ENCODE measurements at places on chromosomes 4 and X.

GRCh38 chrX:80765220-80765625 is 44.5 kb downstream of the BRWD3 start:
- DNase-seq: no peak

DNA sequence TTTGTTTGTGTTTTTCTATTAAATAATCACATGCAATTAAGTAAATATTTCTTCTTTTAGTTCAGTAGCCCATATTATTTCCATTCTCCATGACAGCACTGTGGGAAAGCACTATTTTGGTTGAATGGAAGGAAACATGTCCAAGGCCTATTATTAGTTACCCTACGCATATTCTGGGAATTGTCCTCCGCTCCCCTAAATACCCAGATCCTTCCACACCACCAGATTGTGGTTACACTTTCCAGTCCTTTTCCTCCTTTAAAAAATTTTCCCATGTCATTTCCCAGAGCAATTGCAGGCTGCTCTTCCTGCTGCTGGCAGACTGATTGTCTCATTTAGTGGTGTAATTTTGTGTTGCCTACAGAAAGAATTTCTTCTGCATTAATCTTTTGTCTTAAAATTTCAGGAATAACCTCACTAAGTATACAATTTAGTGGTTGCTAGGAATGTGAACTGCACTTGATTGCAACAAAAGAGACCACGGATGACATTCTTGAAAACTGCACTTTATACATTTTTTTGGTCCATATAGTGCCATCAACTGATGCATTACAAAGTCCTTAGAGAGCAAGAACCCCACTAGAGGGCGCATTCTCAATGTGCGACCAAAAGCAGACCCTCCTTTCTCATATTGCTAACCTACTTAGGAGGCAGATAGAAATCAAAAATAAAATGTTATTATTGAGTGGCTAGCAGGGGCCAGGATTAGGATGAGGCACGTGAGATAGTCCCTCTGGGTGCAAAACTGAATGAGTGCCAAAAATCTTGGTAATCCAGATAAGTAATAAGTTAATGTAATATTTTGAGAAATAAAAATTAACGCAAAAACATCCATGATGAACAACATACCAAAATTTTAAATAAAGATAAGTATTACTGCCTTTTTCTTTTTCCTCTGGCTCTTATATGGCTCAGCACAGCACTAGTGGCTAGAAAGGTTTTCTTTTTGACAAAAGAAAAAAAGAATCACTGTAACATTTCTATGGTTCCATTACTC is 98.8 kb upstream of the IQCM start:
- peak; percentile 30 for DNase-seq

DNA sequence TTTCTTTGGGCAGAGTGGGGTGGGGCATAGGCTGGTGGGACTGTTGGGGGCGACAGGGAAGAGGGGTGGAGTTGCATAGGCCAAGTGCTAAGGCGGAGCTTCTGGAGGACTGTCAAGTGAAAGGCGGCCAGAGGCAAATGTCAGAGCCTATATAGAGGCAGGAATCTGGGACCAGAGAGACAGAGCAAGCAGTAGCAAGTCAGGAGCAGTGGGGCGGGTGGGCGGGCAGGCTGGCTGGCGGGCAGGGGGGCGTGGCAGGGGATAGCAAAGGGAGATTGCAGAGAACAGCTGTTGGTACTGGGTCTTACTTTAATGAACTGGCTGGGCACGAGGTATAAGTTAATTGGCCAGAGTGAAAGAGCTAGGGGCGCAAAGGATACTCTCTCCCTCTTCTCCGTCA is 89.8 kb downstream of the RTL9 start:
- DNase-seq: no peak

- no peak for DNase-seq
Measured at GRCh38 chrX:65508851-65509250, 25.7 kb downstream of the LAS1L start.

DNA sequence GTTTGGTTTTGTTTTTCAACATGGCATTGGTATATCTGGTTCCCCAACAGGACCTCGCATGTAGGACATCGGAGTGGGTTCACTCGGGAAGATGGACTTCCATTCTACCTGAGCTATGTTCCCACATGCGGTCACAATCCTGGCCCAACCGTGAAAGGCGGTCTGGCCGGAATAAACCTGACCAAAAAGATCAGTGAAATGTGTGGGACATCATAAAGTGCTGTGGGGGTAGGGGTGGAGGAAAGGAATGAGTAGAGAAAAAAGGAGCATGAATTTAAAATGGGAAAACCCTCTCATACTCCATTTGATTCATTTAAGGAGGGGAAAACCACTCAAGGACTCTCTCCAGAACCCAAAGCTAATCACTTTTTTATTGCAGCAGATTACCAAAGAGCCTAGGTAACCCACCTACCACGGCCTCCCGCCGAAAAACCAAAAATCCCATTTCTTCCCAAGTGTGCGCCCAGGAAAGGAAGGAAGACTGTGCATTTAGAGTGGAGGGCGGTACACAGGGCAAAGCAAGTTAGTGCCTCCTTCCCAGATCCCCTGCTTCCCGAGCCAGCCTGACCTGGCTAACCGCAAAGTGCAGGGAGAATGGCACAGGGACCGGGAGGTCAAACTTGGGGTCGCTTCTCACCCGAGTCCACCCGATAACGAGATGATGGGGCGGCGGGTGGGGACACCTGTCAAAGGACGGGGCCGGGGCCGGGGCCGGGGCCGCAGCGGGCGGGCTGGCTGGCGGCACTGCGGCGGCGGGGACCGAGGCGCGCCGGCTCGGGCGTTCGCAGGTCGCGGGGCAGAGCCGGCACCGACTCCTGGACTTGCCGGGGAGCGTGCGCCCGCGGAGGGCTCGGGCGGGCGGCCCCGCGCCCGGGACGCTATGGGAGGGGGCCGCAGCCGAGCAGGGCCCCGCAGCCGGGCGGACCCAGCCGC is 669 bp downstream of the TMEM150C start:
- no peak for DNase-seq

DNA sequence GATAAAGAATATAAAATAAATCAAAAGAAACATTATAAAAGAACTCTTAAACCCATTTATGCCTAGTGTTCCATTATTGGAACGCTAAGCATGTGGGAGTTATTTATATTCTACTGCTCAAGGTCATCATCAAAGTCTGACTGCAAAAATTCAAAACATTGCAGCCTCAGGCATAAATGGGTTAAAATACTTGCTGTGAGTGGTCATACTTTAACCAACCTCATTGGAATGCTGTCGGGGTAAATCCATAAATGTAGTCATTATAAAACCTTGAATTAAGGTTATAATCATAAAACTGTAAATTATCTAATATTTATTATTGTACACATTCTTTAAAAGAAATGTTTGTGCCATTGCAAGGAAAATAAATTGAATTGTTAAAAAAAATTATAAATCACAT is 55.0 kb downstream of the RPS6KA6 start:
- no peak for DNase-seq

DNA sequence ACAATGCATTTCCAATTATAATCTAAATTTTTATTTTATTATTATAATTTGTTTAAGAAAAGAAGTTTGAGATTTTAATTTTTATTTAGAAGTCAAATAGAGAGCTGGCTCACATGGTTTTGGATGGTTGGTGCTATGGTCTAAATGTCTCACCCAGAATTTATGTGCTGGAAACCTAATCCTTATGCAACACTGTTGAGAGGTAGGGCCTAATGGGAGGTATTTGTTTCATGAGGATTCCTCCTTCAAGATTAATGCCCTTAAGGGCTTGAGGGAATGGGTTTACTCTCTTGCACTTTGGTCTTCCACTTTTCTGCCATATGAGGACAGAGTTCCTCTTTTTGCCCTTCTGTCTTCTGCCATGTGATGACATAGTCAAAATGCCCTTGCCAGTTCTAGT is 960.5 kb upstream of the IGFBP7 start:
- no peak for DNase-seq

- no peak for DNase-seq
Measured at GRCh38 chr4:28523681-28524190, 1663.1 kb downstream of the STIM2 start.

DNA sequence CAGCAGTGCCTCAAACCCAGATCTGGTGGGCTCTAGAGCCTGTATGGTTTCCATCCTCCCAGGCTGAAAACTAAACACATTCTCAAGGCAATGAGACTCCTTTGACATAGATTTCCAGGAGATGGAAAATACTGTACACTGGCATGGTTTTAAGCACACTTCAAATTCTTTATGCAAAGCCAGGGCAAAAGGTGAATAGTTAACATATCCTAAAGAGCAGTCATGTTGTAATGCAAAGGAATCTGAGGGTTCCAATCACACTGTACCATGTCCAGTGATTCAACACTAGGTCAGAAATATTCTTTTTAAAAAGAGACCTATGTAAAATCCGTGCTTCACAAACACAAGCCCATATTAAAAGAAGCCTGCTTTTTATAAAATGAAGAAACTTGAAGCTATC is 195.3 kb downstream of the QDPR start:
- no peak for DNase-seq

- DNase-seq: no peak
Measured at GRCh38 chr4:121785479-121785878, 15.6 kb upstream of the EXOSC9 start.

DNA sequence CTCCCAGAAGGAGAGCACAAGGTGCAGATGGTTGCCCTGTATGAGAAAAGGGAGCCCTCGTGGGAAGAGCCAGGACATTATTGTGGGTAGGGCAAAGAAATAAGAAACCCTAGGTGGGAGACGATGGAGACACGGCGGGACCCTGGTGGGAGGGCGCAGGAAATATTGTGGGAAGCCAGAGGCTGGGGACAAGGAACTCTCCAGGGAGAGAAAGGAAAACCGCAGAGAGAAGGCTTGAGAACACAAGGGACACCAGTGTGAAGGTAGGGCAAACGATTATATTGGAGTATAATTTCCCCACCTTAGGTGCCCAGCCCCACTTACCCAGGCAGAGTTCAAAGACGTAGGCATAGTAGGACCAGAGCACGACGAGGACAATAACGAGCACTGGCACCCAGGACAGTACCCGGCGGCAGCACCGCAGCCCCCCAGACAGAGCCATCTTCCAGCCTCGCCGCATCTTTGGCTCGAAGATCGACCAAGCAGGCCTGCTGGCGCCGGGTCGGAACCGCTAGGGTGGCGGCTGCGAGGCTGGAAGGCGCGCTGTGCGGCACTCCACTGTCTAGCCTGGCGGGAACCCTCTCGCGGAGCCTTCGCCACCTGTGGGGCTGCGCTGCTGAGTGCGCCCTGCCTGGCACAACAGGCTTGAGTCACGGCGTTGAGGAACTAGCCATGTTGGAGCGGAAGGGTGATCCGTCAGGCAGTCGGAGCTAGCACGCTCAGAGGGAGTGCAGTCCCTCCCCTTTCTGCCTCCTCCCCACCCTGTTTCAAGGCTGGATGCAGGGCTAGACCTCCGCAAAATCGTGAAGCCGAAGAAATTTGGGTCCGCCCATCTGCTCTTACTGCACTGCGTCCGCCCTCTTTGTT is at the start of gene ZDHHC15:
ZDHHC15 (minus strand) TSS at position 473 of the 867 bp plus-strand sequence; CDS start at position 460, 13 bp downstream.
- DNase-seq: peak; percentile 7

DNA sequence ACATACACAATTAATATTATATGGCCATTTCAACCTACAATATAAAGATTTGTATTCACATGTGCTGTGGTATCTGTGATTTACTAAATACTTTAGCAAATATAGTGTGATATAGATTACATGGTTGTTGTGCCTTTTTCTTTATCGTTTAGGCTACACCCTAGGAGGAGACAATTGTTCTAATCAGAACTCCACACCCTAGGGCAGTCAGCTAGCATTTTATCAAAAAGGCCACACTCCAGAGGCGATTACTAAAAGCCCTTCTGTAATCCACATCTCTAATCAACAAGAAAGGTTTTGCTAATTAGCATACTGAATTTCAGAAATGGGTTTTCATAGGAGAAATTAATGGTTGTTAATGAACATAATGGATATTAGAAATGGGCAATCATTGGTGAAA is 319.5 kb upstream of the NOCT start:
- no peak for DNase-seq

DNA sequence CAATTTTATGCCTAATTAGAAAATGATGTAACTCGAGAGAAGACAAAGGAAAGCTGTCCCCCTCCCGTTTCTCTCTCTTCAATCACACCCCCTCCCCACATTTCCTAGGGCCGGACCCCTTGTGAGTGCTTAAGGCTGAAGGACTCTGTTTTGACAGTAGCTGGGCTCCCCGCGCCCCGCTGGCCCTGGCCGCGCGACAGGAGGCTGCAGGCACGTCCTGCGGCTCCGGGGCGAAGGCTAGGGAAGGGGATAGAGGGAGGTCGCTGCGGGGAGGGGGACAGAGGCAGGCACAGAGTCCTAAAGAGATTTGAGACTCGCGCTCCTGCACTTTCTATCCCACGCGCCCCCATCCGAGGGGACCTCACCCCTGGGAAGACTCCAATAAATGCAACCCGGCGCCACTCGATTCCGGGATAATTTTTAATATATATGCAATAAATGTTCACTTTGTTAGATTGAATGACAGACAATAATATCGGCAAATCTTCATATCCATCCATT is 56.2 kb upstream of the TMEM33 start:
- DNase-seq: no peak

DNA sequence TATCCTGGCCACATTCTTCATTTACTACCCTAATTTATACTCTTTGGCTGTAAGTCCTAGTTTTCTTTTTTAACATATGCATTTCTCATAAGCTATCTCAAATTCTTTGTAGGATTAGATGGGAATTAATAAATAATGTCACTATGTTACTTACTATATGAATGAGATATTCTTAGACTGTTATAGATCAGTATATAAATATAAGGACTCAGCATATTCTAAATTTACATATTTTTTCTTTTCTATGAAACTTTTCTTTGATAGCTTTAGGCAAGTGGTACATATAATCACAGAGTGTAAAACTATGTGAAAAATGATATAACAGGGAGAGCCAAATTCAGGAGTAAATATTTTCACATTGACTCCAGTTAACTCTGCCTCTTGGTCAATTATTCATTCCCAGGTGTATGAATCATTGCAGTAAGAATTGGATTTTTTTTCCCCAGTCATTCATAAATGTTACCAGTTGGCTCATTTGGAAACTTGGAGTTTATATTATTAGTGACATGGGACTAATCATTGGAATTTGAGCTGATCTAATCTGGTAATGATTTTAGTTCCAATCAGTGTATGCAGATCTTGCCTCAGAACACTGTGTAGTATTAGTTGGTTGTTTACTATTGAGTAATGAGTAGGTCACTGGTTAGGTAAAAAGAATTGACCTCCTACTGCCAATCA is 25.3 kb downstream of the FHIP1A start:
- DNase-seq: no peak

DNA sequence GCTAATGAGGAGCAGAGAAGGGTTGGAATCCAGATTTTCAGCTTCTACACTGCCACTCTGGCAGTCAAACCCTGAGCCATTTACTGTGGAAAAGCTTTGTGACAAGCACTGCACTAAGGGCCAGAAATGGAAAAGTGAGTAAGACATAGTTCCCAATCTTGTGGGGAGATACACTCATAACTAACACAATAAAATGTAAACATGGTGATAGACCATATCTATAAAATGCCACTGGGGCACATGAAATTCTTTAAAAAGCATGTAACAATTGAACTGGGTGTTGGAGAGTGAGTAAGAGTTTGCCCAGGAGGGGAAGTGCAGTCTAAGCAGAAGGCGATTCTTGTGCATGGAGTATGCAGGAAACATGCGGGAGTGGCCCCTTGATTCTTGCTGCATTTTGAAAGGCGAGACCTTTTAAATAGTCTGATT is 32.0 kb upstream of the ANXA5 start:
- no peak for DNase-seq
